Mesothelial cell of epicardium (in vitro differentiated cells): ENCODE measurements at places on chromosomes 3 and 15. TPM values are rescaled to one million over a fixed set of nuclear protein-coding genes. Genes with fewer than 3 reads are reported as not detected.

DNA sequence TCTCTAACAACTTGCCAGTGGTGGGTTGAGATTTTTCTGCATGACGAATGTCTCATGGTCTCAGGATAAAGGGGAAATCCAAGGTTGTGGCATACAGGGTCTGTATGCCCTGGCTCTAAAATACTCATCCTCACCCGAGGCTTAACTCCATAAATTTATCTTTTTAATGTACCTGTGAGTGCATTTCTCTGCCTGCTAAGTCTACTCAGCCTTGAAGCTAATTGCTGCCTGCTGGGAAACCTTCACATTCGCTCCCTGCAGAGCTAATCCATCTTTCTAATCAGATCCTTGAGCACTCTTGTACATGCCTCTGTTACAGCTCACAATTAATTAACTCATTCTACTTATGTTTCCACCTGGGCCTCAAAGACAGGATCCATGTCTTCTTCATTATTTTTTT is 93.8 kb downstream of the CMSS1 start:
- peaks cover 4% of the 10 kb centered on the region for H3K36me3 ChIP-seq
- H3K27me3 ChIP-seq, result no peaks in the 10 kb centered on the region
- DNase-seq, result no peak
- H3K4me1 ChIP-seq, result peaks cover 16% of the 10 kb centered on the region

AGBL1 gene
- total RNA-seq, result 0.05 TPM in 1 of 3 replicates, not detected in the others

GOLGA6L10 gene
- total RNA-seq, result 11.0 to 11.6 TPM (median 11.1 TPM) in 3 replicates

- no peaks in the 10 kb centered on the region for H3K27me3 ChIP-seq
- DNase-seq, result no peak
- H3K36me3 ChIP-seq, result no peaks in the 10 kb centered on the region
- no peaks in the 10 kb centered on the region for H3K4me1 ChIP-seq
- no peak overlapping the region for H3K27ac ChIP-seq
Observed at GRCh38 chr15:31051496-31052080, 49.9 kb downstream of the TRPM1 start.

MUSTN1 gene
- 1.0 to 2.1 TPM in 2 of 3 replicates, not detected in the other for total RNA-seq

TCF12 gene
- 188 to 194 TPM (median 192 TPM) in 3 replicates for total RNA-seq

CYP11A1 gene
- 5.2 to 7.0 TPM (median 5.3 TPM) in 3 replicates for total RNA-seq

DNA sequence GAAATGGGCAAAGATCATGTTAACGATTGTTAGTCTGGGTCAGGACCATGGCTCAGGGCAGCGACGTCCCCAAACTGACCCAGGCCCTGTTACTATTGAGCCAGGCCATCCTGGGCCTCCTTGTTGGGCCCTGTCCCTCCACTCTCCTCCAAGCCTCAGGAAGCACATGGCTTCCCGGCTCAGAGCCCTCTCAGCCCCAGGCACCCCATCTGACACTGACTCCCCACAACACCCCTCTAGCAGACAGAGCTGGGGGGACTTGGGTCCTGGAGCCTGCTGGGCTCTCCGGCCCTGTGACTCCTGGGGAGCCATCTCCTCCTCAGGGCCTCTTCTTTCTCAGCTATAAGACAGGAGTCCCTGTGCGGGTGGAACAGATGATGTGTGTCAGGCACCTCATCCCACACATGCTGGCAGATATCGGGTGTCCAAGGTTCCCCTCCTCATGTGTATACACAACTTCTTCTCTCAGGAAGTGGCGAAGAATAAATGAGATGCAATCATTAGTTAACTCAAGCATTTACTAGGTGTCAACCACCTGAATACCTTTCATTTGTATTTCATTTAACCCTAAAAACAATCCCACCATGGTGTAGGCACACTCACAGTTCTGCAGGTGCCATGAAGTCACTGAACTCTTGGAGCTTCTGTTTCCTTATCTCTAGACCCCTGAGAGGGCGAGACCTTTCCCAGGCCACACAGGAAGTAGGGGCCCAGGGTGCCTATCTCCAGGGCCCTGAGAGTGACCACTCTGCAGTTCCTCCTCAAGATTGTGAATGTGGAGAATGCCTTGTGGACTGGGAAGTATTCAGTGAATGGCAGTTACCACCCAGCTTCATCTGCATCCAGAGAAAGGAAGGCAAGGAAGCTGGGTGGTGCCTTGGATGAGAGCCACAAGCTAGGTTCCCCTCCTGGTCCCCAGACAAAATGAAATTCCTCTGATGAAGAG is 282.5 kb upstream of the TLE3 start:
- peaks cover 51% of the 10 kb centered on the region for H3K4me1 ChIP-seq
- no peak overlapping the region for H3K27ac ChIP-seq
- H3K27me3 ChIP-seq, result no peaks in the 10 kb centered on the region
- H3K36me3 ChIP-seq, result no peaks in the 10 kb centered on the region

- DNase-seq, result no peak
- peaks cover 1% of the 10 kb centered on the region for H3K4me1 ChIP-seq
- H3K4me3 ChIP-seq, result no peak overlapping the region
- H3K27me3 ChIP-seq, result peaks cover 59% of the 10 kb centered on the region
- no peaks in the 10 kb centered on the region for H3K36me3 ChIP-seq
- H3K27ac ChIP-seq, result no peak overlapping the region
Observed at GRCh38 chr15:92028389-92028724, 174.8 kb downstream of the SLCO3A1 start.

DIS3L gene
- total RNA-seq, result 34.7 to 39.2 TPM (median 36.4 TPM) in 3 replicates

CHRNA5 gene
- 5.1 to 7.6 TPM (median 5.5 TPM) in 3 replicates for total RNA-seq

DNA sequence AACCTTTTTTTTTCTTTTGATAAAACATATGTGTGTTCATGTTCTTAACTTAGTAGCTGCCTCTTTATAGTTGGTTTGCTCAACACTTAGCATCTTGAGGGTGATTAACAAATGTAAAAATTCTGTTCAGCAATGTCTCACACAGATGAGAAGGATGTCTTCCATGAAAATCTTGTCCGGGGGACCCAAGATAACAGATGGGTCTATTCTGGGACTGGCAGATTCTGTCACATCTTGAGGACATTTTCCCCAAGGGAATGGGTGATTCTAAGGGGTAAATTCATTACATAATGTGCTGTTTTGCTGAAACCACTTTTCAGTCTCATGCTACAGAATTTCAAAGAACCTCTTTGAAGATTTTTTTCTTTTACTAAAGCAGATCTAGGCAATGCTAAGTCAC is 342.2 kb downstream of the IGSF11 start:
- H3K4me1 ChIP-seq, result peaks cover 2% of the 10 kb centered on the region
- no peak overlapping the region for H3K27ac ChIP-seq
- no peak overlapping the region for H3K4me3 ChIP-seq
- H3K27me3 ChIP-seq, result no peaks in the 10 kb centered on the region
- no peaks in the 10 kb centered on the region for H3K36me3 ChIP-seq

GRCh38 chr3:128784232-128784631 is 58.2 kb downstream of the RAB7A start:
- H3K4me3 ChIP-seq, result no peak overlapping the region
- no peak for DNase-seq
- no peaks in the 10 kb centered on the region for H3K27me3 ChIP-seq

GRCh38 chr3:134601539-134602439 is 49.0 kb downstream of the KY start:
- peaks cover 24% of the 10 kb centered on the region for H3K4me1 ChIP-seq
- DNase-seq, result peak; percentile 58
- H3K36me3 ChIP-seq, result no peaks in the 10 kb centered on the region
- no peak overlapping the region for H3K27ac ChIP-seq
- H3K4me3 ChIP-seq, result no peak overlapping the region

ZNF860 gene
- total RNA-seq, result 0.63 to 1.3 TPM (median 1.2 TPM) in 3 replicates

DNA sequence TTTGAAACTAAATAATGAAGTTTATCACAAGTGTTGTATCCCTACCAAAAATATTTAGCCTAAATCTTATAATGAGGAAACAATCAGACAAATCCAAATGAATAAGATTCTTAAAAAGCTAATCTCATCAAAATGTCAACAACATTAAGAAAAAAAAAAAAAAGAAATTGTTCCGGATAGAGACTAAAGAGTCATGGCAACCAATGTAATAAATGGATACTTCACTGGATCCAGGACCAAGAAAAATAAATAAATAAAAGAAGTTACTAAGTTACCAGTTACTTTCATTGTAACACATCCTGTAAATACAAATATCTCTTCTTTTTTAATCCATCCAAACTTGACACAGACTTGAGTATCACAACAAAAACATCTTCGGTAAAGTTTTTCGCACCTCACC is 607 bp downstream of the MRPL47 start:
- no peak for DNase-seq
- peaks cover 14% of the 10 kb centered on the region for H3K36me3 ChIP-seq
- peaks cover 16% of the 10 kb centered on the region for H3K4me1 ChIP-seq
- peak overlapping the region; percentile 100 for H3K27ac ChIP-seq

GRCh38 chr3:188196232-188196990 is 42.5 kb downstream of the LPP start:
- no peak for DNase-seq
- no peak overlapping the region for H3K4me3 ChIP-seq
- H3K36me3 ChIP-seq, result peaks cover 5% of the 10 kb centered on the region

DNA sequence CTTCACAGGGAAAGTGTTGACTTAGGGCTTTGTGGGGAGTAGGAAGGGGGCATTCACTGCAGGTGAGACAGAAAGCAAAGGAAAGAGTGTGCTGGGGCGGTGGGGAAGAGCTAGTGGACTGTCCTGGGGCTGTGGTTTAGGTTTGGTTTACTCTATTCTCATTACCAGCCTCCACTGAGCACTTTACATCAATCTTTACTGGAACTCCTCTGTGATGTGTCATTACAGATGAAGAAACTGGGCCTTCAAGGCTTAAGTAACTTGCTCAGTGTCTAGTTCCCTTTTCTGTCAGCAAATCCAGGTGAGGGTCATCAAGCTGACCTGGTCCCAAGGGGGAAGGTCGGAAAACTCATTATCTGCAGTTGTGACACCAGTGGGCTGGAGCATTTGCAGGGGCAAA is 120.2 kb upstream of the PFN2 start:
- no peaks in the 10 kb centered on the region for H3K36me3 ChIP-seq
- DNase-seq, result no peak
- H3K27me3 ChIP-seq, result no peaks in the 10 kb centered on the region
- H3K4me1 ChIP-seq, result no peaks in the 10 kb centered on the region
- no peak overlapping the region for H3K4me3 ChIP-seq

DNA sequence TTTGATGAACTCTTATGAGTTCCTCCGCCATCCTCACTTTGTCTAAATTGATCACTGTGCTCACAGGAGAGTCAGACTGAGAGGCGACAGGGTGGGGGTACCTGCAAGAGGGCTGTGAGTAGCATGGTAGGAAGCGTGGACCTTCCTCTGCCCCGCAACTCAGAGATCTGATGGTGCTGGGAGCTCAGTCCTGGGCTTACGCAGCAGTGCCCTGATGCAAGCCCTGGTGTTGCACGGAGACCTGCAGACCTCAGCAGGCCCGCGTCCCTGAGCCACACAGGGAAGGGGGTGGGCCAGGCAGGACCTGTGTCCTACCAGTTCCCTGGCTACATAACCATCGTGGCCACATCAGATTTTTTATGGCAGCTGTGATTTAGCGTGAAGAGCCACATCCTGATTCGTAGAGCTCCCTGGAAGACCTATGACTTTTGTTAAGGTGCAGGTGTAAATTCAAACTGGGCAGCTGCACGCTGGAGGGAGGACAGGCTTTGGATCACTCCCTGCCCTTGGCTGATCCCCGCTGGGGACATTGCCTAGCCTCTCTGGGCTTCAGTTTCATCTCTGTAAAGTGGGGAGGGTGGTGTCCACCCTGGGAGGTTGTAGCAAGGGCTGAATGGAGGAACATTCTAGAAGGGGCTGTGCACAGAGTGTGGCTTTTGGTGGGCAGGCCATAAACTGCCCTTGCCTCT is 176.1 kb downstream of the KLF13 start:
- H3K4me1 ChIP-seq, result no peaks in the 10 kb centered on the region
- no peak for DNase-seq
- H3K36me3 ChIP-seq, result no peaks in the 10 kb centered on the region
- H3K27ac ChIP-seq, result no peak overlapping the region
- no peak overlapping the region for H3K4me3 ChIP-seq

DNA sequence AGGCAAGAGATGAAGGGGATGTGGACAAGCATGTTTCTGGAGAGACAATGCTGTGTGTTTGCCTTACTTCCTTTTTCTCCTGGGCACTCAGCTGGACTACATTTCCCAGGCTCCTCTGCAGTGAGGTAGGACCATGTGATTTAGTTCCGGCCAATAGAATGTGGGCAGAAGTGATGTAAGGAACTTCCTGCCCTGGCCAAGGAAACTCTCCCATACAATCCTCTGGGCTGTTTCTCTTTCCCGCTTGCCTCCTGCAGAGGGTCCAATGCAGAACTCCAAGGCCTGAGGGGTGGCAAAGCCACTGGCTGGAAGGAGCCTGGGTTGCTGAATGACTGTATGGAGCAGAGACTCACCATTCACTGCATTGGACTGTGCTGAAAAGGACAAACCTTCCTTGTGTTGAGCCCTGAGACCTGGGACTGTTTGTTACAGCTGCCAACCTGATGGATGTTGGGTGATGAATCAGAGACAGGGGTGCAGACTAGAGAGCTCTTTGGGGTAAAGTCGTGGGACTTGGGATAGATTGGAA is 82.7 kb upstream of the SLC6A6 start:
- no peak for DNase-seq
- H3K27ac ChIP-seq, result no peak overlapping the region
- H3K4me1 ChIP-seq, result peaks cover 3% of the 10 kb centered on the region

DNA sequence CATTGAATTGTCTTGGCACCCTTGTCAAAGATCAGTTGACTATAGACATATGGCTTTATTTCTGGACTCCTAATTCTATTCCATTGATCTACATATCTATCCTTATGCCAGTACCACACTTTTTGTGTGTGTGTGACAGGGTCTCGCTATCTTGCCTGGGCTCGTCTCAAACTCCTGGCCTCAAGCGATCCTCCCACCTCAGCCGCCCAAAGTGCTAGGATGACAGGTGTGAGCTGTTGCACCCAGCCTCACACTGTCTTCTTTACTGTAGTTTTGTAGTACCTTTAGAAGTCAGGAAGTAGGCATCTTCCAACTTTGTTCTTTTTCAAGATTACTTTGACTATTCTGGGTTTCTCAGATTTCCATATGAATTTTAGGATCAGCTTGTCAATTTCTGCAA is 24.3 kb downstream of the CDAN1 start:
- H3K4me3 ChIP-seq, result no peak overlapping the region
- no peak for DNase-seq
- H3K27ac ChIP-seq, result no peak overlapping the region
- no peaks in the 10 kb centered on the region for H3K4me1 ChIP-seq

- H3K27me3 ChIP-seq, result peaks cover 4% of the 10 kb centered on the region
- no peak for DNase-seq
- no peaks in the 10 kb centered on the region for H3K36me3 ChIP-seq
Observed at GRCh38 chr3:71859123-71859519, 74.2 kb upstream of the PROK2 start.

KBTBD13 gene
- 0.09 to 0.11 TPM in 2 of 3 replicates, not detected in the other for total RNA-seq

DNA sequence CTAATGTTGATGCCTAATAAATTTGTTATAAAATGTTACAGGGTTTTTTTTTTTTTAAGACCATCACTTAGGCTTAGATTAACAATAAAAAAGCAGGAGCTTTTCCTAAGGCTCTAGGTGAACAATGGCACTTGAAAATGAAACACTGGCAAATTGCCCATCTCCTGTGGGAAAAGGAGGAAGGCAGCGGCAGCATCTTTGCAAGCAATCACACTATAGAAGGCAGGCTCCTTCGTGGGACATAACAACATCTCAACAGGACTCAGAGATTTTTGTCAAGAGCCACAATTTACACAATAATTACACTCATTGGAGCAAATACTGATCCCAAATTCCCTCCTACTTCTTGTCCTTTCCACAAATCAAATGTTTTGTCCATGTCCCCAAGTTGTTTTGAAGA is 646.7 kb downstream of the ROBO2 start:
- no peak overlapping the region for H3K4me3 ChIP-seq
- no peak overlapping the region for H3K27ac ChIP-seq
- H3K4me1 ChIP-seq, result peaks cover 2% of the 10 kb centered on the region
- DNase-seq, result no peak

SUSD5 gene
- total RNA-seq, result 1.3 to 1.8 TPM (median 1.7 TPM) in 3 replicates
